CD4-positive, alpha-beta T cell treated with Interleukin-1 beta for 1 hour (primary cell): ENCODE measurements at places on chromosomes 2 and 18.
A peak's percentile ranks its signal among the peaks of the same experiment; 100 is the strongest.

GRCh38 chr2:152874955-152875354, 156.5 kb downstream of the ARL6IP6 start:
- no peak for DNase-seq

- DNase-seq = no peak
Observed at GRCh38 chr18:54280220-54280569, 10.9 kb downstream of the POLI start.

GRCh38 chr2:118095610-118096009, 7.3 kb downstream of the INSIG2 start:
- no peak for DNase-seq

- DNase-seq = no peak
Observed at GRCh38 chr2:74877376-74877775, 43.4 kb downstream of the HK2 start.

DNA sequence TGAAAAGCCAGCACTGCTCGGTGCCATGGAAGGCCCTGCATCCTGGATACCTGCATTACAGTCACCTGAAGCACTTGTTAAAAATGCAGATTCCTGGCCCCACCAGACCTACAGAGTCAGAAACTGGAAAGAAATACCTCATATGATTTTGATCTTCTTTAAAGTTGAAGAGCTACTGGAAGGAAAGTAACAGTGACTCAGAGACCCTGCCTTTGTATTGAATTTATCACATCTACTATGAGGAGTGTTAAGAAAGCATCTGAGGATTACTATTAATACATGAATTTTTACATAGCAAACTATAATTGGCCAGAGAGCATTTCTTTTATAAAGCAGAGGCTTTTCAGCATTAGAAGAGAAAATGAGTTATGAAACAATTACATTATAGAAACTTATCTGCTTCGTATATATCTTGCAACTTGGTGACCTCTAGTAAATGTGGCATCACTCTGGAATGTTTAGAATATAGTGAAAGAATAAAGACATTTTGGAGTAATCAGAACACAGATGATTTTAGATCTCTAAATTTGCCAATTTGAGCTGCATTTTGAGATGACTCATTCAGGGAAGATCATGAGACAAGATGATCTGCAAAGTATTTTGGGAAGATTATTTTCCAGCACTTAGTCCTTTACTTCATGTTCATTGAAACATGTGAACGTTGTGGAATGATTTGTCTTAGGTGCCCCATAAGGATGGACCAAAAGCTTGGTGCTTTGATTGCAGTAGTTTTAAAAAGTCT, 12.2 kb downstream of the PTPRM start:
- no peak for DNase-seq

GRCh38 chr2:655626-656025, 21.6 kb downstream of the TMEM18 start:
- DNase-seq = no peak

DNA sequence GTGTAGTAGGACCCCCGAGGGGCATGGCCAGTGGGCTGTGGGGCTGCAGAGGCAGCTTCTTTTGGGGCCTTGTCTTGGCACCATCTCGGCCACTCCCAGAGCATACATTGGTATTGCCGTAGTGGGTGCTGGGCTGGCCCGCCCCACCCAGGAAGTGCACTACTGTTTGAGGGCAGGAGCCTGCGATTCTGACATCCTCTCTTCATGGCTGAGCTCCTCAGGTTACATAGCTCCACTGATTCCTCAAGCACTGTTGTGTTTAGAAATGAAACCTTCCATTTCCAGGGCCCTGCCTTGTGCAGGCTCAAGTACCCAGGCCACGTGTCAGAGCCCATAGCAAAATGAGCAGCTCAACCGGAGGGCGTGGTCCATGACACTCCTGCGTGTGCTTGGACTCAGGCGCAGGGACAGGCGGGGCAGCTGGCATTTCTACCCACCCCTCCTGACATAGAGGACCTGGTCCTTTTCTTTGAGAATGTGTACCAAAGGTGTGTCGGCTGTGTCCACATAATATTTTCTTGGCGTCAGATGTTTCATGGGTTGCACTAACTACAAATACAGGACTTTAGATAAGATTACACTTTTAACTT, 67.9 kb downstream of the DGKD start:
- DNase-seq = peak; percentile 72

GRCh38 chr2:77025714-77026113, 496.5 kb downstream of the LRRTM4 start:
- DNase-seq = no peak

- DNase-seq = no peak
Observed at GRCh38 chr2:205563646-205564045, 118.7 kb upstream of the NRP2 start.

DNA sequence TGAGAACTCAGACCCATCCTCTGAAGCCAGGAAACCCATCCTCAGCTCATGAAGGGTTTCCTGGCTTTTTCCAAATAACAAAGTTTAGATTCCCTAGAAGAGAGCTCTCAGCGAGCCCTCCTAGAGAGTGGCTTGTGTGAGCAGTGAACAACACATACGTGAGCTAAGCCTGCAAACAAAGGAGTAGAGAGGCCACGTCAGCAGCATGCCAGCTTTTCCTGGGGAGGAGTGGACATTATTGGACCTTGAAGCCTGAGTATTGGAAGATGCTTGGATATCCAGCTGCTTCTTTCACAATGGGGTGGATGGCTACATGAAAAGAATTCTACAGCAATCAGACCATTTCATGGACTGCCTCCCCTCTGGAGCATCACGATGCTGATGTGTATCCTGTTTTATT, 21.1 kb downstream of the KIF5C start:
- DNase-seq = no peak

- DNase-seq = no peak
Observed at GRCh38 chr18:26911840-26912239, 46.3 kb upstream of the AQP4 start.

DNA sequence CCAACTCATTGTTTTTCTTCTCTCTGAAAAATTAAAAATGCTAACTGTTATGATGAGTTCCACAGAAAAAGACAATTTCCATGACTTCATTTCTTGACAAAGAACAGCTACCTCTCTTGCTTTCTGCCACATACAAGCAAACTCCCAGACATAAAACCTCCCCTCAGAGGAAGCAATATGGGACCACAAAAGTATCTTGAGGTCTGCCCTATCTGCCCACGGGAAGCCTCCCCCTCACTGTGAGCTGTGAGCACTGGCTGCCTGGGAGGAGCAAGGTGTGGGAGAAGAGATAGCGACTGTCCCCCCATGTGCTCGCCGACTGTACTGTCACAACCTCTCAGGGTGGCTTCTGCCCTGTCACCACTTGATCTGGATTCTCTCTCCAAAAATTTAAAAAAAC, 69.7 kb upstream of the NRP2 start:
- no peak for DNase-seq

- no peak for DNase-seq
Observed at GRCh38 chr2:106147159-106147558, 46.9 kb downstream of the UXS1 start.

GRCh38 chr2:62485761-62486438, 20.1 kb downstream of the TMEM17 start:
- DNase-seq = no peak

GRCh38 chr2:73897934-73898333, 5.1 kb downstream of the ACTG2 start:
- DNase-seq = no peak

GRCh38 chr2:179612591-179613298, 248.7 kb downstream of the ZNF385B start:
- no peak for DNase-seq

GRCh38 chr18:42922363-42922762, 193.1 kb downstream of the RIT2 start:
- no peak for DNase-seq

DNA sequence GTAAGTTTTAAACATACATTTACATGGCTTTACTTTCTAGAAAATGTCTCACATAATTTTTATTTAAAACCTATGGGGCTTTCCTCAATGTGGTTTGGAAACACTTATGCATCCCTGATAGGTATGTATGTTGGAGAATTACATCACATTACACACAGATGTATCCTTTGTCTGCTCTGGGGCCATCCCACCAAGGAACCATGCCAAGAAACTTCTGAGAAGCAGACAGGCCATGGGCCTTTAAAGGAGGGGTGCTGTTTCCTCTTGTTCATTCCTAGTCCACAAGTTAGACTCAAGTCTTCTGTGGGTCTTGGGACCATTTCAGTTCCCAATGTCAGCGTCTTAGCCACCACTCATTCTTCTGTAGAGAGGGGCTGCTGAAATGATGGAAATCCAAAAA, 162.0 kb upstream of the SETBP1 start:
- no peak for DNase-seq

- DNase-seq = no peak
Observed at GRCh38 chr2:28263690-28264089, 129.0 kb upstream of the FOSL2 start.

- no peak for DNase-seq
Observed at GRCh38 chr18:295756-296490, 28.1 kb upstream of the THOC1 start.

- DNase-seq = peak; percentile 22
Observed at GRCh38 chr2:88671786-88672427, 19.6 kb upstream of the RPIA start.

DNA sequence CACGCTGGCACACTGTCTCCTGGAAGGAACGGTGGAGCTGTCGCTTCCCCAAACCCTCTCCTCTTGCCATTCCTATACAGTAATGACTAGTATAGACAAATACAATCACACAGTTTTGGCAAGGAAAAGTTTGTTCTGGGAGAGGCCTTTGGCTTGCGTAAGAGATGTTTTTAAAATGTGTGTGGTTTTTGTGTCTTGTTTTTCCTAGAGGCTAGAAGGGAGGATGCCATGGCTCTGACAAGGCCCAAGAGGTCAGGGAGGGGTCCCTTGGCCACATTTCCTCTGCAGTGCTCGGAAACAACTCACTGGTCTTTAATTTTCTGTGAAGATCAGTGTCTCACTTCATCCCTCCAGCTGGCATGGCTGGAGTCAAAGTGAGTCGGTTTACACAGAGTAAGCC, 195.9 kb downstream of the SH3RF3 start:
- DNase-seq = no peak

GRCh38 chr18:31241900-31242409, 76.0 kb upstream of the DSG1 start:
- no peak for DNase-seq

DNA sequence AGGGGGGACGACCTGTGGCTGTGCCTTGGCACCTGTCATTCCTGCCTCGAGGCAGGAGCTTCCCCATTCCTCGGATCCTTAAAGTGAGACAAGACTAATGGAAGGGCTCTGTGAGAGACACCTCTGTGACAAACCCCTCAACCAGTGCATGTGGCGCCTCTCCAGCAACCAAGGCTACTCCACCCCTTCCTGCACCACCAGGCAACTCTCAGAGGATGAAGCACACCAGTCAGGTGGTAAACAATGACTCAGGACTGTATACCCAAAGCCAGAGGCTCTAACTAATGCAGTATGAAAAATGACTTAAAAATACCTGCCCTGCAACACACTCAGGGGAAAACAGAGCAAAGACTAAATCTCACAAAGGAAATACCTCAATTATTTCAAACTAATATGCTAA, 136.9 kb downstream of the UXS1 start:
- DNase-seq = peak; percentile 23

DNA sequence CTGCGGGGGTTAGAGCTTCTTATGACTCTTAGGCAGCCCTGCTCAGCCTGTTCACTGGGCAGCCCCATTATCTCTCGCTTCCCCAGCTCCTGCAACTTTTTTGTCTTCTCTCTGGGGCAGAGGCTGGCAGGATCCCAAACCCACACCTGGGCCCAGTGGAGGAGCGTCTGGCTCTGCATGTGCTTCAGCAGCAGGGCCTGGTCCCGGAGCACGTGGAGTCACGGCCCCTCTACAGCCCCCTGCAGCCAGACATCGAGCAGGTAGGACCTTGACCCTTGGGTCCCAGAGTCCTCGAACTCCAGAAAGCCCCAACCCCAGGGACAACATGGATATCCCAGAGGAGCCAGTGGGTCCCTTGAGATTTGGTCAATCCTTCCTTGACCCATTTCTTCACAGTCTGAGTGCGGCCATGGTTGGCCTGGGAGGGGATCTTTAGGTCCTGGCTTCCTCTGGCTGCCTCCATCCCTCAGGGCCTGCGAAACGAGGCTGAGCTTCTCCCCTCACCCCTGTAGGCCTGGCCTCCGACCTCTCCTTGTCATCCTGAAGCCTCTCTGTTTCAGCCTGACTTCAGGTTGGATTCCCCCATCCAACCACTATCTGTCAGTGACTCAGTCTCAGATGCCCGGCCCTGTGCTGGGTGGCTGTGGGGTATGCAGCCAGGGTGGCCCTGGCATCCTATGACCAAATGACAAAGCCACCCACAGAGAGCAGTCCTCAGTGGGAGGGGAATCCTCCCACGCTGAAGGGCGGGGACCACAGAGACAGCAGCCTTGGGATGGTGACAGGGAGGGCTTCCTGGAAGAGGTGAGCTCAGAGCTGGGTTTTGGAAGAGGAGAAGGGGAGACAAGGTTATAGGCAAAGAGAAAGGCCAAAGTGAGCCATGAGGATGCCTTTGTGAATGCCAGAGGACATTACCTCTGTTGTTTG, 214.2 kb downstream of the DYSF start:
- no peak for DNase-seq

- no peak for DNase-seq
Observed at GRCh38 chr2:23118313-23118712, 266.7 kb upstream of the KLHL29 start.

- DNase-seq = no peak
Observed at GRCh38 chr18:26540043-26540628, 8.2 kb downstream of the KCTD1 start.

GRCh38 chr18:49441338-49441938, 19.0 kb downstream of the DYM start:
- DNase-seq = no peak

GRCh38 chr18:62571037-62571436, 48.2 kb downstream of the ZCCHC2 start:
- DNase-seq = no peak

GRCh38 chr2:129193961-129194360, 785.5 kb upstream of the RAB6C start:
- DNase-seq = no peak

DNA sequence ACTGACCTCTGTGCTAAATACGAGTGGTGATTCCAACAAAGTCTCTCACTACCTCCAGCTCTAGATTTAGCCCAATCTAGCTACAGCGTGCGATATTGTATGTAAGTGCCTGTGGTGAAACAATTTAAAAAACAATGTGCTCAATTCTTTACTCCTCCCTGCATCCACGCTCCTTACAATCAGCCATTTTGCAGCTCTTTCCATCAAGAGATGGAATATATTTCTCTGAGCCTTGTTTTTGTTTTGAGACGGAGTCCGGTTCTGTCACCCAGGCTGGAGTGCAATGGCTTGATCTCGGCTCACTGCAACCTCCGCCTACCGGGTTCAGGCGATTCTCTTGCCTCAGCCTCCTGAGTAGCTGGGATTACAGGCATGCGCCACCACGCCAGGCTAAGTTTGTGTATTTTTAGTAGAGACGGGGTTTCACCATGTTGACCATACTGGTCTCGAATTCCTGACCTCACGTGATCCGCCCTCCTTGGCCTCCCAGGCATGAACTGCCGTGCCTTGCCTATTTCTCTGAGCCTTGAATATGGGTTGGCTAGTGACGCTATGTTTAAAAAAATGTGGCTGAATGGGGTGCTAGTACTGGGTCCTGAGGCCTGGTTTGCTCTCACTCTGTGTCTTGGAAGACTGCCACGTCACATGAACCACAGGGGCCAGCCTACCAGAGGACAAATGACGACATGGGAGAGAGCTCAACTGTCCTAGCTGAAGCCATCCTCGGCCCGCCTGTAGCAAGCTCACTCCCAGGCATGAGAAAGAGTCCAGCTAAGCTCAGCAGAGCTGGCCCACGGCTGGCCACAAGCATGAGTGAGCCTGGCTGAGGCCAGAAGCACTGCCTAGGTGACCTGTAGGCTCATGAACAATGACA, 14.8 kb downstream of the WDFY1 start:
- DNase-seq = peak; percentile 26
